ENCODE measurements at places on chromosomes 3 and 15.

DNA sequence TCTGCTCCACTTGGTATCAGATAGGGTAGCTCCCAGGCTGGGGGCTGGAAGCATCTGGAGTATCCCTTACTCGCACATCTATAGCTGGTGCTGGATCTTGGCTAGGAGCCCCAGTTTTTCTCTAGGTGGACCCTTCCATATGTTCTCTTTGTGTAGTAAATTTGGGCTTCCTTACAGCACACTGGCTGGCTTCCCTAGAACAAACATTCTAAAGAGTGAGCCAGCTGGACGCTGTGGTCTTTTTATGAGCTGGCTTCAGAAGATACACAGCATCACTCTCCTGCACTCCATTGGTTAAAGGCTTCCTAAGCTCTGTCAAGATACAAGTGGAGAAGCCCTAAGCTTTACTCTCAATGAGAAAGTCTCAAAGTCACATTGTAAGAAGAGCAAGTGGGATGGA, 322.1 kb downstream of the WDR72 start:
- DNase-seq = no peak

GRCh38 chr3:150956376-150956775, 16.2 kb downstream of the CLRN1 start:
- no peak for DNase-seq

GRCh38 chr3:167941234-167941995, 154.3 kb downstream of the GOLIM4 start:
- peak; percentile 92 for DNase-seq

DNA sequence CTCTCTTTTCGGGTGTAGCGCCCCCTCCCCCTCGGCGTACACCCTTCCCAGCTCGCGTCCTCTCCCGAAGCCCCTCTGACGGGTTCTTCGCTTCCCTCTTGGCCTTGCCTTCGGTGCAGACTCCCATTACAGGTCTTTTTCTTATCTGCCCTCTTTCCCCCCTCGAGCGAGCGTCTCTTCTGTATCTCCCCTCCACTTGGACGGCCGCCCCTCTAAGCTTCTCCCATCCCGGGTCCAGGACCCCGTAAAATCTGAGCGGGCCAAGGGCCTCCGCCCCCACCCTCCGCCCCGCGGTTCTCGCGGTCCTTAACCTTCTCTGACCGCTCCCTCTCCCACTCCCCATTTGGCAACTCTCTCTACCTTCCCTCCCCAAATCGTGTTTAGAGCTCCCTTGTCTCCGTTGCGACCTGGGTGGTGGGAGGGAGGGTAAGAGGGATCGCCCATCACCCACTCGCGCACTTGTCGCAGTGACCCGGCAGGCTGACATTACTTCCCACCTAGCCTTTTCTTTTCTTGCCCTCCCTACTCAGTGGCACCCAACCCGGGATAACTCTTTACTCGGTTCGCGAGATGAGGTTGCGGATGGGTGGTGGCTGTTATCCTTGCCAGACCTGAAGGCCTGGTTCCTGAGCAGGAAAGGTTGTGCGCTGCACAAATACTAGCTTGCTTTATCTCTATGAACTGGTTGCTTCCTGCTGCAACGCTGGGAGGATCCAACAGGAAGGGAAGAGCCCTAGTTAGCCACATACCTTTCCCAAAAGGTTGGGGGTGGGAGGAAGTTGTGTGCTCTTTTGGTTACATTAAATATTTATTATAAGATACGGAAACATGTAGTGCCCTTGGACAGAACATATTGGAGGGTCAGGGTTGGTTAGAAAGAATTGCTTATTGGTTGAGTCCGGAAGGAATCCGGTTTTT, 922 bp downstream of the RAB11A start:
- DNase-seq = peak; percentile 49

GRCh38 chr3:187369089-187369447, 883 bp downstream of the RTP4 start:
- DNase-seq = peak; percentile 8

DNA sequence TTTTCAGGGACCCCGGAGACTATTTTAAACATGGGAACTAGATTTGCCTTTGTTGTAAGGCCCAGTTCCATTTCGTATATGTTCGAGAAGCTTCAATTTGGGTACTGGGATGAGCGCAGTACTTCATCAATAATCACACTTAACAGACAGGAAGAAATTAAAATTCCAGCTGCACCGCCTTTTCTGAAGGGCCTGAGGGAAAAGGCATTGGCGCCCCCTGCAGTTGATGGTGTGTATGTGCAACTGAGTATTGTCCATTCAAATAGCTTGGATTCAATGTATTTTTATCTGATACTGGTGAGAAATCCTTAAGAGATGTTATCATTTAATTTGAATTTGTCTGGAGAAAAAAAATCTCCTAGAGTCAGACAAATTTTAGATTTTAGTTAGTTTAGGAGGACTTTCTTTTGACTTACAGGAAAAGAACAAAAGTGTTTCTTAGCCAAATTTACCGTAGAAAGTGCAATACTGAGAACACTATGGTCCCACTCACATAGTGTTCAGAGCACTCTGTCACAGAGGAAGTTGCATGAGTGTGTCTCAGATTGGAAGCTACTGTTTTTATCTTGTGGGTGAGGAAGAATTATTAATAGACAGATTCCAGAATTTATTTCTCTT, 5.4 kb upstream of the ALDH1A2 start:
- peak; percentile 75 for DNase-seq

- no peak for DNase-seq
These were observed 724.2 kb upstream of the CFAP20DC start for GRCh38 chr3:59774000-59774399.

GRCh38 chr3:176739159-176739558, 458.1 kb downstream of the TBL1XR1 start:
- DNase-seq = no peak

DNA sequence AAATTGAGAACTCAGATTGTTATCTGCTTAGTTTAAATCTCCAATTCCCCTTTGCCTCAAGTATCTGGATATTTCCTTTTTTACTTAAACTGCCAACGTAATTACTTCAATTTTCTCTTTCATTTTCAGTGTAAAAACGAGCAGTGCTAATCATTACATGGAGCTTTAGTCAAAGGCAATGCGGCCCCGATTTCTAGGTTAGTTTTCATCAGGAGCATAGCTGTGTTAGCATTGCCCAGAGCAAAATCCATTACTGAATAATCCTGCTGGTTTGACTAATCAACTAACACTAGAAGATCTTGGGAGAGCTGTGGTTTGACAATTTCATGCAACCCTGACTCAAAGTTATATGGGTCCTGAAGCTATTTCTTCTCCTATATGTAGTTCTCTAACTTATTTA, 46.2 kb downstream of the ZPLD1 start:
- DNase-seq = no peak

DNA sequence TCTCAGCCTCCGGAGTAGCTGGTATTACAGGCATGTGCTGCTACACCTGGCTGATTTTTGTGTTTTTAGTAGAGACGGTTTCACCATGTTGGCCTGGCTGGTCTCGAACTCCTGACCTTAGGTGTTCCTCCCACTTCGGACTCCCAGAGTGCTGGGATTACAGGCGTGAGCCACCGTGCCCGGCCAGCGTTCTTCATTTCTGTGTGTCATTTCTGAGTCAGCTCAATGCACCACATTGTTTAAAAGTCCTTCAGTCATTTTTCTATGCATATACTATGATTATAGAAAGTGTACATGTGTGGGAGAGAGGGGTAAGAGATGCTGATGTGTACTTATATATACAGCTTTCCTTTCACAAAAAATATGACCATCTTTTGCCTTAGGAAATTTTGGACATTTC, 2.1 kb downstream of the QTRT2 start:
- DNase-seq = no peak

DNA sequence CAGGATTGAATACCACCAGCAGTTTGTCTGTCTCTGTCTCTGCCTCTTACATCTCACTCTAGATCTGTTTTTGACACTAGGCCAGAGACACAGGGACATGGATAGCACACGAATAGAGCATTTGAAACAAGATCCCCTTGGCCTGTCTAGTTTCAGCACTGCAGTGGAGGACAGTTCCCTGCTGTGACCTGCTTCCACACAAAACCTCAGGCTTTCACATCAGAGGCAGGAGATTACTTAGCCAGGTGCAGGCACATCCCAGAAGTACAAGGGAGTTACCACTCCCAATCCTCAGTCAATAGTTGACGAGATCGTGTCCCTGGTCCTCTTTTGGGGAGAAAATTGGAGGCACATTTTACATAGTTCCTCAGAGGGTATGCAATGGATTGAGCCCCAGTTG, 34.0 kb upstream of the CCK start:
- peak; percentile 8 for DNase-seq

GRCh38 chr3:186598108-186598784, 14.6 kb upstream of the AHSG start:
- DNase-seq = no peak

GRCh38 chr15:52066842-52067544, 45.6 kb downstream of the BCL2L10 start:
- no peak for DNase-seq

DNA sequence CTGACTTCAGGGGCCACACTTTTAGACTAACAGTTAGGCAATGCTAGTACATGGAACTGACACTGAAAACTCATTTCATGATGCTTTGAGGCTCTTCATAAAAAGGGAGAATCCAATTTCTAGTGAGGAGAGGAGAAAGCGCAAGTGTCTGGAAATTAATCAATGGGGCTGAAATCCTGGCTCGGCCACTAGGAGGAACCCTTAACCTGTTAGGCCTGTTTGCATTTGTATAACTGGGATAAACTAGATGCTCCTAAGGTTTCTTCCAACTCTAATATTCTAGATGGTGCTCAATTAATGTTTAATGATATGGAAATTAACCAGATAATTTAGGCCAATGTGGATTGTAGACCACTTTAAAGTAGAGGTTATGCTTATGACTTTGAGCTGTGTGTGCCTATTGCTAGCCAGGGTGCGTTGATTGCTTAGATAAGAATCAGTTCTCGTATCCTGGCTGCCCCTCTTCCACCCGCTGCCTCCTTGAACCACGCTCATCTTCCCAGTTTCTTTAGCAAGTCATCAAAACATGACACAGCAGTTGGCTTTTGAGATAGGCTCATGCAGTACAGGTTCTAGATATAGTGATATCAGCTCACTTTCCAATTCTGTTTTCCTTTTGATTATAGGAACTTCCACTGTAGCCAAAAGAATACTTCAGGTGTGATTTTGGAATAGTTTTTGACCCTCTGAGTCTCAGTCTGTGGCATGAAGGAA, 16.8 kb upstream of the CRBN start:
- DNase-seq = peak; percentile 45

DNA sequence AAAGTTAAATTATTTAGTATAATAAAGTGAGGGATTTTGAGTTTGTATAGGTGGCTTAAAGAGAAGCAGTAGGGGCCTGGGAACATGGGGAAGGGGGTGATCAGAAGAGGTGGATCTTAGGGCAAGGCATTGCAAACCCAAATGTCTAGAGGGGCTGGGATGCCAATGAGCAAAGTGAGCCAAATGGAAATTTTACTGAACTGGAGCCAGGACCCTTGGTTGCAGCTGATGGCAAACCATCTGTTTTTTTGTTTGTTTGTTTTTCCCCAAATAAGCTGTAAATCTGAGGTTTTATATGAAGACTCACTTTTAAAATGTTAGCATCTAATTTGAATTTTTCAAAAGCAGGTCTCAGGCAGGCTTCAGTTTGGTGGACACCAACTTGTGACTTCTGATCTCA, 14.8 kb upstream of the PARP14 start:
- DNase-seq = no peak

DNA sequence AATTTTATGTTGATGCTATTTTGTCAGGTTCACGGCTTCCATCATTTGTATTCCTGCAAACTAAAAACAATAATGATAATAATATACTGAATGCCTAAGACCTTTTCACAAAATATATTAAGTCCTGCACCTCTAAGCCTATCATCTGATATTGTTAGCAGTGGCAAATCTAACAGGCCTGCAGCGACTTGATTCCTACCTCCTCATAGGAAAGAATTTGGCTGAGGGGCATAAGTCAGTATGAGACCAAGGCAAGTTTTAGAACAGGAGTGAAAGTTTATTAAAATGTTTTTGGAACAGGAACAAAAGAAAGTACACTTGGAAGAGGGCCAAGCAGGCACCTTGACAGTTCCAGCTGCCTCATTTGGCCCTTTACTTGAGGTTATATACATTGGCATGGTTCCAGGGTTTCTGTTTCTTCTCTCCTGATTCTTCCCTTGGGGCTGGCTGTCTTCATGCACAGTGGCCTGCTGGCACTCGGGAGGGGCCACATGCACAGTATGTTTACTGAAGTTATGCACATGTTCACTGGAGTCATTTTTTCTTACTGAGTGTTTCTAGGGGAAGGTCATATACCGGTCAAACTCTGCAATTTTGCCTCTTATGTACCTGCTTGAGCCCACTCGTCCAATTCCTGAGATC, 418.1 kb downstream of the EPHA6 start:
- DNase-seq = no peak

DNA sequence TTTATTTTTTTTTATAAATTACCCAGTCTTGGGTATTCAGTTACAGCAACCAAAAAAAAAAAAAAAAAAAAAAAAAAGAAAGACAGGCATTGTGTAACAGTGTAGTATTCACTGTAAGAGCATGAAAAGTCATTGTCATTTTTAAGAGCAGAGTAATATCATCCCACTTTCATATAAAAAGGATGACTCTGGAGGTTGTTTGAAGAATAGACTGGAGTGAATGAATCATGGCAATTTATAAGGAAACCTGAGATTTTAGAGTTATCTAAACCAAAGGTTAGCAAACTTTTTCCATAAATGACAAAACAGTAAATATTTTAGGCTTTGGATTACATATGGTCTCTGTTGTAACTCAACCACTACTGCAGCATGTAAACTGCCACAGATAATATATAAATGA, 794.9 kb downstream of the NTRK3 start:
- DNase-seq = no peak

- DNase-seq = no peak
These were observed 10.6 kb downstream of the CCR9 start for GRCh38 chr3:45896956-45897355.

DNA sequence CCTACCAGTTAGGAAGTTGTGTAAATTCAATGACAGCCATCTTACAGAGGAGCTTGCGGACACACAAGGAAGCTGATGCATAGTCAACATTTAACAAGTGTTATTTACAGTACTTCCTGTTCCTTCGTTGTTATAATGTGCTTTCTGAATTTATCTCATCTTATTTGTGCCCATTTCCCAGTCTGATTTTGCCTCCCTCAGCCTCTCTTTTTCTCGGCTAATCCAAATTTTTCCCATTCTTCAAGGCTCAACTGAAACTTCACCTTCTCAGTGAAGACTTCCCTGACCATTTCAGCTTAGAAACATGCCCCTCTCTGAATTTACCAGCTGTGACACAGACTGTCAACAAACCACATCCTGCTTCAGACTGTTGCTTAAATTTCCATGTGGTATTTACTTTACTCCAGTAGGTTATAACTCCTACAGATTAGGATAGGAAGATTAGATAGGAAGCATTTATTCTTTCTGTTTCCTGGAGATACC, 55.7 kb upstream of the CP start:
- no peak for DNase-seq

- no peak for DNase-seq
These were observed 3.0 kb upstream of the SNX22 start for GRCh38 chr15:64148581-64148980.

GRCh38 chr15:82183121-82184031, 79.2 kb downstream of the EFL1 start:
- DNase-seq = peak; percentile 30

- no peak for DNase-seq
These were observed 340.3 kb downstream of the NTRK3 start for GRCh38 chr15:87916208-87916607.
